ENCODE measurements at places on chromosomes 6 and 20. TPM values are rescaled to one million over a fixed set of nuclear protein-coding genes. Genes with fewer than 3 reads are reported as not detected.
A peak's percentile ranks its signal among the peaks of the same experiment; 100 is the strongest.

DNA sequence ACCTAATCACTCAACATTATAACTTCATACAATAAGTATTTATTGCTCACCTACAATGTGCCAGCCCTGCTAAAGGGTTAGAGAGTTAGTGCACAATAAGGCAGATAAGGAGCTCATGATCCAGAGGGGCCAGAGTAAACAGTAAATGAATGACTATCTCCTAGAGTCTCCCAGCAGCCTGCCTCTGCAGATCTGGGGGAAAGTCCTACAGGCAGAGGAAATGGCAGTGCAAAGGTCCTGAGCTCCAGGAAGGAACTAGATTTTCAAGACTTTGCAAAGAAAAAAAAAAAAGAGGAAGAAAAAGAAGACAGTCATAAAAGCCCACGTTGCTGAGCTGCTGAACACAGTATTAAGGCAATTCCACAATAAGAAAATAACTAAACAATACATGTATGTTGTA, 160.1 kb downstream of the SIM1 start:
- H3K27ac ChIP-seq = no peak overlapping the region
- H3K36me3 ChIP-seq = no peaks in the 10 kb centered on the region
- no peak for DNase-seq

- H3K27me3 ChIP-seq = peaks cover 11% of the 10 kb centered on the region
- H3K4me1 ChIP-seq = peaks cover 5% of the 10 kb centered on the region
- peak; percentile 47 for DNase-seq
- no peaks in the 10 kb centered on the region for H3K36me3 ChIP-seq
These were observed 22.2 kb upstream of the FOXC1 start for GRCh38 chr6:1587546-1587945.

DNA sequence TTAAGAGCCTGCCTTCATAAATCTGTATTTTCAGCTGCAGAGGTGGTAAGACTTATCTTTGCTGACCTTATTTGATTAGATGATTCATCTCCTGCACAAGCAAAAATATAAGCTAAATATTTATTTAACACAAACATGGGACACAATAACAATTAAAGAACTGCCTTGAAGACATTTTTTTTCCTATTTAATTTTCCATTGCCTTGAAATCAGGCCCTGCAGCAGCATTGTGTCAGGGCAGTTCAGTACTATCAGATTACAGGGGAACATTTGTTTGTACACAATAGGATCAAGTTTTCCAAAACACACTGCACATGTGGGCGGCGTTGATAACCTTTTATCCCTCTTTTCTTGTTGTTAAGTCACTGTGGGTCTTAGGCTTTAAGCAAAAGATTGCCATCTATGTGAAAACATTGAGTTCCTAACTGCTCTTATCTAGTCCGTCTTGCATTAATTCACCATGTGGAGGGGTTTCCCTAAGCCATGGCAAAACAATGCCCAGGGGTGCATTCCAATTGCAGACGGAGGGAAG, 7.4 kb downstream of the ADGRF5 start:
- no peak for DNase-seq
- no peak overlapping the region for H3K27ac ChIP-seq
- H3K4me1 ChIP-seq = peaks cover 15% of the 10 kb centered on the region
- H3K4me3 ChIP-seq = no peak overlapping the region
- H3K27me3 ChIP-seq = no peaks in the 10 kb centered on the region

DNA sequence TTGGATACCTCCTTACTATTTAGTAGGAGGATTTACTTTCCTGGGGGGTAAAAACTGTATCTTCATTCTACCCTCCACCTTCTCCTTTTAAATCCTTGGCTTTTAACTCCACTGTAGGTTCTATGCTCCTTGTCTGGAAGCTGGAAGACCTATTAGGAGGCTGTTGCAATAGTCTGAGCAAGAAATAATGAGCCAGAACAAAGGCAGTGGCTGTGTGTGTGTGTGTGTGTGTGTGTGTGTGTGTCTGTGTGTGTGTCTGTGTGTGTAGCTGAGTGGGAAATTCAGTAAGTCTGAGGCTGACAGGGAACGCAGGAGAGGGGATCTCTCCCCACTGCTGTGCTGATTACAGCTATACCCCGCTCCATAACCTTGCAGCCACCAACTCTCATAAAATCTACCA, 35.8 kb downstream of the HTR1E start:
- no peak overlapping the region for H3K27ac ChIP-seq
- no peak for DNase-seq
- no peak overlapping the region for H3K4me3 ChIP-seq

DNA sequence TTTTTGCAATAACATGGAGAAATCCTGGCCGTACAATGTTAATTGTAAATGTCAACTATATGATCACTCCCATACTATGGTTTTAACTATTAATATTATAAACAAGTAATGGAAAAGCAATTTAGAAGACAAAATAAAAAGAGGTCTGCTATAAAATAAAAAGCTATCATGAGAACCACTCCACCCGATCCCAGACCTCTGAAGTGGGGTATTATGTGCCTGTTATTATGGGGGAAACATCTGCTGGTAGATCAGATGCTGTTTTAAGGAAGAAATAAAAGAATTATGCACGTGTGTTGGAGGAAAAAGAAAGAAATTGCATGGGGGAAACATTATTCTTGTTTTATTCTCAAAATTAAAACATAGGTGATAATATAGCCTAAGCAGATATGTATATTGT, 615.7 kb upstream of the ARID1B start:
- H3K4me3 ChIP-seq = no peak overlapping the region
- no peak overlapping the region for H3K27ac ChIP-seq
- DNase-seq = no peak
- no peaks in the 10 kb centered on the region for H3K36me3 ChIP-seq
- no peaks in the 10 kb centered on the region for H3K4me1 ChIP-seq
- no peaks in the 10 kb centered on the region for H3K27me3 ChIP-seq

- peak overlapping the region; percentile 85 for H3K4me3 ChIP-seq
- H3K4me1 ChIP-seq = no peaks in the 10 kb centered on the region
- H3K27ac ChIP-seq = peak overlapping the region; percentile 29
- H3K36me3 ChIP-seq = no peaks in the 10 kb centered on the region
These were observed 34.7 kb upstream of the MICB start for GRCh38 chr6:31462964-31463870.

- no peaks in the 10 kb centered on the region for H3K27me3 ChIP-seq
- no peak overlapping the region for H3K27ac ChIP-seq
- H3K4me3 ChIP-seq = no peak overlapping the region
- no peak for DNase-seq
These were observed 526.6 kb upstream of the ARID1B start for GRCh38 chr6:156250593-156250992.

DNA sequence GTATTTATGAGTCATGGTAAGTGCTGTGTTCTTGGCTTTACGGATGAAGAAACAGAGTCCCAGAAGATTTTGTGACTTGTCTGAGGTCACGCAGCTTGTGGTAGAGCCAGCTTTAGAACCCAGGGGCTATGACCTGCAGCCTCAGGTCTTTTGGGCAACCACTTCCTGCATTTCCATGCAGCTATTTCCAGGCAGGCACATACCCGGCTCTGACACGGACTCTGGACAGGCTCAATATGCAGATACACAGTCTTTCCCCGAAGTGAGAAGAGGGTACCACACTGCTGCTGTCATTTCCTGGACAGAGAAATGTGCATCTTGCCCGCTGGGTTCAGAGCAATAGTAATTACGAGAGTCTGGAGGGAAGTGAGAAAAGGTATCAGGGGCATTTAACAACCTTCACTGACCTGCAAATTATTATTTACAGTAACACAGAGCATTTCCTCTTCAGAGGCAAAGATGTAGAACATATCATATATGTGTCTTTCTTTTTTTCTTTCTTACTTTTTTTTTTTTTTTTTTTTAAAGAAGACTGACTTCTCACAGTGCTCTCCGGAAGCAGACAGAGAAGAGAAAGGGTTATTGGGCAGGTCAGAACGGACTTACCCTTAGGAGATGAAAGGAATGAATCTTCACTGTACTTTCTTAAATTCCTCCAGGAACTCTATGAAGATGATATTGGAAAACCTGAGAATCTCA, 185.1 kb downstream of the CLIC5 start:
- peaks cover 4% of the 10 kb centered on the region for H3K27me3 ChIP-seq
- DNase-seq = no peak
- H3K4me1 ChIP-seq = peaks cover 10% of the 10 kb centered on the region
- H3K27ac ChIP-seq = no peak overlapping the region
- H3K4me3 ChIP-seq = no peak overlapping the region

- H3K36me3 ChIP-seq = peaks cover 7% of the 10 kb centered on the region
- DNase-seq = no peak
- H3K4me3 ChIP-seq = no peak overlapping the region
- H3K4me1 ChIP-seq = no peaks in the 10 kb centered on the region
- H3K27me3 ChIP-seq = no peaks in the 10 kb centered on the region
These were observed 52.3 kb downstream of the UQCC1 start for GRCh38 chr20:35359335-35359950.

DNA sequence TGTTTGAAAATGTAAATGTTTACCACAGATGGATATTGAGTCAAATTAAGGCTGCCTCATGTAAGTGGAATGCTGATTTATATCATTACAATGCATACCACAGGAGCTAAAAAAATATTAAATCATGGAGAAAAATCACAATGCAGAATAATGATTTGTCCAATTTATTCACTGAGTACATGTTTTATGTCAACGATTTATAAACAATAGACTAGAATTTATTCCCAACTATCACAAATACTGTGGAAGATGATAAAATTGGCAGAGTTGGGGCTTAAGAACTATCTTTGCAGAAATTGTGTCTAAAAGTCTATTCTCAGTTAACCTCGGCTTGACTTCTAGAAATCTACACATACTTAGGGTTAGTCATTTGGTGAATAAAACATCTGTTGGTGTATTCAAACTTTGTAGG, 472.1 kb upstream of the MARCKS start:
- H3K27ac ChIP-seq = no peak overlapping the region
- H3K4me3 ChIP-seq = no peak overlapping the region
- no peaks in the 10 kb centered on the region for H3K36me3 ChIP-seq
- H3K27me3 ChIP-seq = no peaks in the 10 kb centered on the region

DNA sequence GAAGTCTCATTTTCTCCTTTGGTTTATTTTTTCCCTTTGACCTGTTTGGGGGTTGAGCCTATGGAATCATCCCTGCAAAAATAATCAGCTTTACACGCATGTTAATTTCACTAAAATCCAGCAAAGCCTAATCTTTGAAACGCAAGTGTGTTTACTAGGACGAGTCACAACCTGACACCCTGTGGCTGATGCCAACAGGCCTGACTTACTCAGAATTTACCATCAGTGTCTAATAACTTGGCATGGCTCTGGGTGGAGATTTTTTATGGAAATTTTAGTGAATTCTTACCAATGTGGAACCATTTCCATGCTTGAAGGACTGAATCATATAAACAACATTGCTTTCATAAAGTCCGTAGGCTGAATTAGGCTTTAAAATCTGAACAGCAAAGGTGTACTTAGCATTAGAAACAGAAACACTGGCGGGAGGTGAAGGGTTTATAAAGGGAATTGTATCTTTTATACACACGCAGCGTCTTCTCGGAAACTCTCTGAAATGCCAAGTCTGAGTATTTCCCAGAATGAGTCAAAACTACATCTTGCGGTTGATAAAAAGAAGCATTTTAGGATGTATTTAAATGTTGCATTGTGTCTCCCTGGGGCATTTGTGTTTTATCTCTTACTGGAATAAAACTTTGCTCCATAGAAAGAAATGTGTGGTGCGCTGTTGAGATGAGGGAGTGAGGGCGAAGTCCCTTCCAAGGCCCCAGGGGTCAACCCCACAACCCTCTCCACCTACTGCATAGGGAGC, 81.2 kb downstream of the DACT2 start:
- no peaks in the 10 kb centered on the region for H3K36me3 ChIP-seq
- no peak overlapping the region for H3K4me3 ChIP-seq
- peaks cover 15% of the 10 kb centered on the region for H3K4me1 ChIP-seq
- no peak for DNase-seq

GRCh38 chr20:61953037-61954021, 112.4 kb downstream of the TAF4 start:
- DNase-seq = peak; percentile 60
- H3K36me3 ChIP-seq = no peaks in the 10 kb centered on the region
- no peak overlapping the region for H3K4me3 ChIP-seq
- H3K4me1 ChIP-seq = peaks cover 4% of the 10 kb centered on the region
- H3K27ac ChIP-seq = no peak overlapping the region

GRCh38 chr6:15368186-15368585, 122.3 kb downstream of the JARID2 start:
- H3K27me3 ChIP-seq = no peaks in the 10 kb centered on the region
- H3K27ac ChIP-seq = no peak overlapping the region
- no peak overlapping the region for H3K4me3 ChIP-seq
- H3K4me1 ChIP-seq = peaks cover 37% of the 10 kb centered on the region
- peaks cover 12% of the 10 kb centered on the region for H3K36me3 ChIP-seq
- DNase-seq = no peak

DNA sequence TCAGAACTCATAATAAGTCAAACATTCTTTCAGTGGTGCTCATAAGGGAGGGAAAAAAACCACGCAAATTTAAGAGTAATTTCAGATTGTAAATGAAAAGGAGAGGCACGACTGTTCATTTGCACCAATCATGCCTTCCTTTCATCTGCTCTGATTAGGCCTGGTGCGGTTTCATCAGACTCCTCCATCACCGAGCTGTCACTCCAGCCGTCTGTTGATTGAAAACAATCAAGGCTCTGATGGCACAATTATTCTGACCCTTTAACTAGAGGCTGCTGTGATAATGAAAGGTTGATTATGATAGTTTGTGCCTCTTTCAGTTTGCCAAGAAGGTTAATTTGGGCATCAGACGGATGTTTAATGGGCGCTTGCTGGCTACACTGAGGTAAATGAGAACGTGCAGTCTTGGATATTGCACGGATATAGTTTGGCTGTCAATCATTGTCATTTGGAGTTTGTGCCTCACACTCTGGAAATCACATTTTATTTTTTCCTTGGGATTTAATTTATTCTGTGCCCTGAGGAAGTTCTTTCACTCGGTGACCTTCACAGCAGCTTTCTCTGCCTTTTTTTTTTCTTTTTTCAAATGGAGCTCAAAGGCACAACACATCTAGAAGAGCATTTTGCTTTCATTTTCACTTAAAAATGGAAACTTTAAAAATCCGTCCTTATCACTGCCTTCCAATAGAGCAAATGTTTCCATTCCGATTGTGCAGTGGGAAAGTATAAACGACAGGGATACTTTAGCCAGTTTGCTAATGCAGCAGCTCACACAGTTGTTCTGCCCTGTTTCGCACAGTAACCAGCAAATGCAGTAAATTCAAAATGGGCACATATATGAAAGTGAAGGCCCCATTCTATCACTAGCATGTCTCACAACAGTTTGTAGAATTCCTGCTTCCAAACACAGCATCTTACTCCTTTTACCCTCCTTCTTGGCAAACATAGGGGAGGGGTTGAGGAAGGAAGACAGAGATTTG, 172.8 kb downstream of the KLHL32 start:
- peaks cover 26% of the 10 kb centered on the region for H3K4me1 ChIP-seq
- H3K27ac ChIP-seq = peak overlapping the region; percentile 87
- no peaks in the 10 kb centered on the region for H3K36me3 ChIP-seq
- no peak for DNase-seq
- no peaks in the 10 kb centered on the region for H3K27me3 ChIP-seq
- H3K4me3 ChIP-seq = peak overlapping the region; percentile 40

- DNase-seq = no peak
- H3K27me3 ChIP-seq = no peaks in the 10 kb centered on the region
- H3K36me3 ChIP-seq = peaks cover 9% of the 10 kb centered on the region
- H3K4me1 ChIP-seq = no peaks in the 10 kb centered on the region
- no peak overlapping the region for H3K4me3 ChIP-seq
- no peak overlapping the region for H3K27ac ChIP-seq
These were observed 88.4 kb downstream of the ATRN start for GRCh38 chr20:3559231-3559630.

The MOG gene
- total RNA-seq = not detected

The RNF39 gene
- 1.5 TPM for total RNA-seq

The ENPP3 gene
- 0.82 TPM for total RNA-seq

The ZNF334 gene
- total RNA-seq = 12.6 TPM

The ECT2L gene
- total RNA-seq = 0.07 TPM

The WFDC9 gene
- not detected for total RNA-seq

The CLIC5 gene
- 75.8 TPM for total RNA-seq
